Activated T-helper 2 cell treated with anti-CD3 and anti-CD28 coated beads, Interferon-gamma antibody, Interleukin-2, Interleukin-4, amounts not matched to agents 10 μg/mL and 5 μg/mL and 100 μg/mL, durations not matched to agents 14 hours and 24 hours and 36 hours (primary cell): ENCODE measurements at places on chromosomes 16 and 17. TPM values are rescaled to one million over a fixed set of nuclear protein-coding genes. Genes with fewer than 3 reads are reported as not detected.

The MT1B gene
- total RNA-seq, result not detected in 2 replicates

DNA sequence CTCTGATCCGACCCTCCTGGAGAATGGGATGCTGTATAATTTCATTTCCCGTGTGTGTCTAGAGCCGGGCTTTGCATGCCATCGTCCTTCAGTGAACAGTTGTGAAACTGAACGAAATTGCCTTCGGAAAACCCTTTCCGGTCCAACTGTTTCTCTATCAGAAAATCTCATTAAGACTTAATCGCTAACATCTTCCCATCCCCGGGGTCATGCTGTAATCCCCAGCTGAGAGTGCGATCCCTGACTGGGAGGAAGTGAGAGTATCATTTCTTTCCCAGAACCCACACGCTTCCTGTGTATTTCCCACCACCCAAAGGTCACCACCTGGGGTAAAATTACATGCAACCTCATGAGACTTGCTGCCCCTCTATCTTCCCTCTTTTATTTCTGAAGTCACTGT is 75.6 kb upstream of the RBFOX1 start:
- DNase-seq, result no peak

DNA sequence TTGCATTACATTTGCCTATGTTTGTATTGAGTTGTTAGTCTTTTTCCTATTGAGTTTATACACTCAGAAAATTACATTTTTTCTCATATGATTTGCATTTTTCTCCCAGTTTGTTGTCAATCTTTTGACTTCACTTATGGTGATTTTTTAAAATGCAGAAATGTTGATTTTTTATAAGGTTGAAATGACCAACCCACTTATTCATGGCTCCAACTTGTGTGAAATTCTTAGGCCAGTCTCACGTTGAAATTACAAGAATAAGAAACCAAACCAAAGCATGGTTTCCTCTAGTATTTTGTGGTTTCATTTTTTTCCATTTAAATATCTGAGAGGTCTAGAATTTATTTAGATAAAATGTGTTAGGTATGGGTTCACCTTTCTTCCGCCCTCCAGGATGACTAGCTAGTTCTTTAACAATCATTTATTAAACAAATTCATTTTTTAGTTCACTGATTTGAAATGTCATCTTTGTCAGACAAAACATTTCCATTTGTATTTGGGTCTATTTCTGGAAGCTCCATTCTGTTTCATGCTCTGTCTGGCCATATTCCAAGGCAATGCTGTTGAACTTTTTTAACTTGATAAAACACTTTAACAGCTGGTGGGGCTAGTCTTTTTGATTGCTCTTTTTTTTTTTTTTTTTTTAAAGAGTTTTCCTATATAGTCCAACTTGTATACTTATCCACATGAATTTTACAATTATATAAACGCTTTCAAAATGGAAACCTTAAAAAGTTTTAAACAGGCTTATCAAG is 40.0 kb downstream of the FAM20A start:
- DNase-seq, result no peak

The TEN1 gene
- total RNA-seq, result 11.4 and 13.4 TPM in 2 replicates

The SAMD14 gene
- total RNA-seq, result 2.0 and 2.4 TPM in 2 replicates

The SP6 gene
- total RNA-seq, result 0.09 and 0.14 TPM in 2 replicates

The ADAMTS18 gene
- total RNA-seq, result not detected in 2 replicates

GRCh38 chr16:87742781-87743490 is 22.9 kb downstream of the KLHDC4 start:
- no peak for DNase-seq

The ZP2 gene
- not detected in 2 replicates for total RNA-seq

GRCh38 chr17:53630115-53630514 is 192.6 kb upstream of the KIF2B start:
- no peak for DNase-seq

GRCh38 chr16:86520317-86521210 is 10.2 kb downstream of the FOXF1 start:
- DNase-seq, result no peak

GRCh38 chr17:350706-351448 is 1.7 kb downstream of the RPH3AL start:
- no peak for DNase-seq

- DNase-seq, result no peak
These were observed 4.2 kb downstream of the SLX4 start for GRCh38 chr16:3607161-3607560.

DNA sequence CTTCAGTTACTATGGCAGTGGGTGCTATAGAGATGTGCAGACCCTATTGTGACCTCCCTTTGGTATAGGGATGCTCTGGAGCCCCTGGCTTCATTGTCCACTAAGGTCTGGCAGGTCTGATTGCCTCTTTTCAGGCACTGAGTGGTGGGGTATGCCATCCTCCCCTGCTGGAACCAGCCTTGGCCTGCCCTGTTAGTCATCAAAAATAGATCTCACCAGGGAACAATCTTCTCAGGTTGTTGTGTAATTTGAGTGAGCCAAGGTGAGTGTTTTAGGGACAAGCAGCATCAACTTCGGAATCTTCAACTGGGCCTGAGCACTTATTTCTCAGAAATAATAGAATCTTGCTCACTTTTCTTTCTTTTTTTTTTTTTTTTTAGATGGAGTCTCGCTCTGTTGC is 19.6 kb downstream of the HMOX2 start:
- DNase-seq, result no peak

The NUDT7 gene
- 8.1 TPM in 2 replicates for total RNA-seq

DNA sequence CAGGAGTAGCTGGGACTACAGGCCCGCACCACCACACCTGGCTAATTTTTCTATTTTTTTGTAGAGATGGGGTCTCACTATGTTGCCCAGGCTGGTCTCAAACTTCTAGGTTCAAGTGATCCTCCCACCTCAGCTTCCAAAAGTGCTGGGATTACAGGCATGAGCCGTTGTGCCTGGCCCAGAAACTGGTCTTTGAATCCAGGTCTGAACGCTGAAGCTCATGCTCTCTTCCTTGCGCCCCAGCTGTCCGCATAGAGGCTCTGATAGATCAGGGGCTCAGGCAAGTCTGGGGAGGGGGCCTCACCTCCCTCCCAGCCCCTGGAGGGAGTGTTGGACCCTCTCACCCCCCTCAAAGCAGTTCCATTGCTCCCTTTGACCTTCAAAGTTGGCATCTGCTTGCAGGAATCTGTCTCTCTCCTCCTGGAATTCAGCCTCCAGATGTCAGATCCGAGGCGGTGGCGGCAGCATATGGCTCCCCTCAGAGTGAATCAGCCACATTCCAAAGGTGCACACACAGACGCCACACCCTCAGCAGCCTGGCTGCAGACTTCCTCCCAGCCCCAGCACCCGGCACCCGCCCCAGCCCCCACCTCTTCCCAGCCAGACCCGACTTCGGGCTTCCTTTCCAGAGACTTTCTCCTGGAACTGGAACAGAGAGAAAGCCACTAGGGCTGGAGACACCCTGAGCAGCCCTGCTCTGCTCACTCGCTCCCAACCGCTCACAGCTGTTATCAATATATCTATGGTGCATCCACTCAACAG is 16.9 kb upstream of the GLIS2 start:
- DNase-seq, result no peak

DNA sequence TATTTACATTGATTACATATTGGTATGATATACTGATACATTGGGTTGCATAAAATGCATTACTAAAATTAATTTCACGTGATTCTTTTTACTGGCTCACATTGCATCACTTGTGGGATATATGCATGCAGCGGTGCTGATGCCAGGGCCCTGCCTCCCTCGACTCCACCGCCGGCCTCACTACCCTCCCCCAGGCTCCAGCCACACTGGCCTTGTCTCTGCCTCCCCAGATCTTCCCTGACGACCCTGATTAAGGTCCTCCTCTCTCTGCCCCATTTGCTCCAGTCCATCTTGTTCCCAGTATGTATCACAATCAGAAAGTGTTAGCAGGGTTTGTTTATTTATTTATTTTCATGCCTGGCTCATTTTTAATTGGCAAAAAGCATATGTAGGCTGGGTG is 306.8 kb downstream of the FOXL1 start:
- DNase-seq, result no peak

DNA sequence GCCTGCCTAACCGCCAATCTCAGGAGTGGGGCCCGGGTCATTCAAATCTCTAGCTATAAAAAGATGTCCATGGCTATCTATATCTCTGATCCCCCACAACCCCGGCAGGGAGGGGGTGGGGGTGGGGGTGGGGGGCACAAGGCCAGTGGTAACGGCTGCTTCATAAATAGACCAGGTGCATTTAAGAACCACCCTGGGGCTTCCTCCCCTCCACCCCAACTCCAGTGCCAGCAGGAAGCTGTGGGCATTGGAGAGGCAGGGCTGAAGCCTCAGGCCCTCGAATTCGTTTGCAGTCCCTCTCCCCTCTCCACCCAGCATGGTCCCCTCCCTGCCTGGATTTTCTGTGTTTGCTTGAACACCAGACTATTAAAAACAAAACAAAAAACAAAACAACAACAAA is 56.0 kb downstream of the RAP1GAP2 start:
- no peak for DNase-seq

- DNase-seq, result no peak
These were observed 23.8 kb upstream of the SUPT4H1 start for GRCh38 chr17:58375811-58376210.

GRCh38 chr17:77721846-77722160 is 236.7 kb upstream of the TNRC6C start:
- DNase-seq, result no peak

- no peak for DNase-seq
These were observed 1.9 kb downstream of the USH1G start for GRCh38 chr17:74921026-74921681.

- DNase-seq, result no peak
These were observed 8.1 kb upstream of the TMEM100 start for GRCh38 chr17:55730808-55731207.

The SYCE1L gene
- 5.4 and 6.2 TPM in 2 replicates for total RNA-seq

DNA sequence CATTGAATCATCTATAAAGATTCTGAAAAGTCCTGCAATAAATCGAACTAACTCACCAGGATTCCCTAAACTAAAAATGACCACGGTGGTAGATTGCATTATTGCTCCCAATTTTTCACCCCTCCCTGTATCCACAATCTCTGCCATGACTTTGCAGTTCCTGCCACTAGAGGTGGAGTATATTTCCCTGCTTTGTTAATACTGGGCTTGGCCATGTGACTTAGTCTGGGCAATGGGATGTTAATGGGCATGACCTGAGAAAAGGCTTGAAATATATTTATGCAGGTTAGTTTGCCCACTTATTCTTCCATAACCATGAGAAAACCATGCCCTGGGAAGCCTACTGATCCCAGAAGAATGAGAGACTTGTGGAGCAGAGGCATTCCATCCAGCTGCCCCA is 59.1 kb downstream of the NOG start:
- no peak for DNase-seq

The PRRT2 gene
- total RNA-seq, result 1.8 and 2.0 TPM in 2 replicates

- no peak for DNase-seq
These were observed 8.9 kb downstream of the TVP23A start for GRCh38 chr16:10809706-10810105.

- no peak for DNase-seq
These were observed 18.1 kb downstream of the ABCA6 start for GRCh38 chr17:69123626-69124025.

- DNase-seq, result peak; percentile 44
These were observed 1.1 kb downstream of the PHF12 start for GRCh38 chr17:28950017-28950751.

The SLC12A3 gene
- total RNA-seq, result not detected in 2 replicates

- DNase-seq, result no peak
These were observed 12.2 kb downstream of the MPHOSPH6 start for GRCh38 chr16:82157836-82158235.

The TMC7 gene
- total RNA-seq, result not detected in 2 replicates

GRCh38 chr17:11506635-11507034 is 91.6 kb upstream of the DNAH9 start:
- no peak for DNase-seq
